ENCODE measurements at places on chromosomes 6 and 20.

DNA sequence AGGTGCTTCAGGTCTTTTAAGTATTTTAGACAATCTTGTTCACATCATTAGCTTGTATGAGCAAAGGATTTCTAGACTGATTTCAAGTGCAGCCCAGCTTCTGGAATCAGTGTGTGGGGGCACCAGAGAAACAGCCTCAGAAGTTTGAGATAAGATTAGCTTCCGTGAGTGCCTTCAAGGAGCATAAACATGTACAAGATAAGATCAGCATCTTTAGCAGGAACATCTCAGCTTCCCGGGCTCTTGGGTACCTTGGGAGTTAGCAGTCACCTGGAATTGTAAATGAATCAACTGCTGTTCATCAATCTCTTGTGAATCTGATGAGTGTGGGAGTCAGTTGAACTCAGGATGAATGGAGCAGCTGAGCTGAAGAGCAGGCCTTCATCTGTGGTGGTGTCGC is 12.0 kb upstream of the CITED2 start:
- DNase-seq: no peak

DNA sequence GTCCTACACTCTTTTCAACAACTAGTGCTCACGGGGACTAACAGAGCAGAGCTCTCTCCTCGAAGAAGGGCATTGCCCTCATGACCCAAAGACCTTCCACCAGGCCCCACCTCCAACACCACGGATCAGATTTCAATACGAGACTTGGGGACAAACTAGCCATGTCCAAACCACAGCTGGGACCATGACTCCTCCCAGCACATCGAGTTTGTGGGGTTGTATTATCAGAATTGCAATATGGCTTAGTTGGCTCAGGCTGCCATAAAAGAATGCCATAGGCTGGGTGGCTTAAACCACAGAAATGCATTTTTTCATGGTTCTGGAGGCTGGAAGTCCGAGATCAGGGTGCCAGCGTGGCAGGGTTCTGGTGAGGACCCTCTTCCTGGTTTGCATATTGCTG is 189.7 kb upstream of the PMEPA1 start:
- no peak for DNase-seq

- DNase-seq: no peak
These were observed 1.8 kb downstream of the WDR46 start for GRCh38 chr6:33286946-33287914.

DNA sequence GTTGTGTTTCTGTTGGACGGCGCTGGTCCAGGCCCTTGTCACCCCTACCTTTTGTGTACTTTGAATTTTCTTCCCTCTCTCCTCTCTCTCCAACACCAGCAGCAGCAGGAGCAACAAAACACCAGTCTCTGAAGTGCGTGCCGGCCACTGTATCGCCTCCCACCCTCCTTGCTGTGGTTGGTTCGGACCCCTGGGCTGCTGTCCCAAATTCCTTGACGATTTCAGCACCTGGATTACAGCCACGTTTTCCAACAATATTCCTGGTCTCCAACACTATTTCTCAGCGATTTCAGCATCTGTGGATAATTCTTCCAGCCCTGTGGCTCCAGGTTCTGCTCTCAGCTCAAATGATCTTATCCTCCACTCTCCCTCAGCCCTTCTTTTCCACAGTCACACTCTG is 11.8 kb downstream of the MAS1 start:
- DNase-seq: no peak

- no peak for DNase-seq
These were observed 643.0 kb downstream of the HDGFL1 start for GRCh38 chr6:23212398-23212797.

DNA sequence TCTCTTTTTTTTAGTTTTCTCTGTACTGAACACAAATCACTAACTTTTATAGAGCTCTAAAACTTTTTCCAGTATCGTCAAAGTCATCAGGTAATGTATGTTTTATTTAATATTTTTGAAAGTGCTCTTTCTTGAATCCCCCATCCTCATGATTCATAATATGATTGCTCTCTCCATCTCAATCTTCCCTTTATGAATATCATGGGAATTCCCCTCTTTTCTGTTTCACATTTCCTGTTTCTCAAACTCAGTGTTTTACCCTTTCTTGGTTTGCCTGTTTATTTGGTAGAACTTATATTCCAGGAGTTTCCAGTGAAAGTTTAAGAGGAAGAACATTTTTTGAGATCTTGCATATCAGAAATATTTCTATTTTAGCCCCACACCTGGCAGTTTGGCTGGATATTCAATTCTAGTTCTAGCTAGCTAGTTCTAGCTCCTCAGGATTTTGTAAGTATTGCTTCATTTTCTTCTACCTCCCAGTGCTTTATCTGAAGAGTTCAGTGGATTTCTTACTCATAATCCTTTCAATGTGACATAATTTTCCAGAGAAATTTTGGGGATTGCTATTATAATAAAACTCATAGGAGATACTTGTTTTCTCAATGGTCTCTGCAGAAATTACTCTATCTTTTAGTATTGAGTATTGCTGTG is 6.1 kb upstream of the C6orf58 start:
- DNase-seq: no peak

GRCh38 chr6:125379174-125379573 is 77.4 kb upstream of the HDDC2 start:
- DNase-seq: no peak

DNA sequence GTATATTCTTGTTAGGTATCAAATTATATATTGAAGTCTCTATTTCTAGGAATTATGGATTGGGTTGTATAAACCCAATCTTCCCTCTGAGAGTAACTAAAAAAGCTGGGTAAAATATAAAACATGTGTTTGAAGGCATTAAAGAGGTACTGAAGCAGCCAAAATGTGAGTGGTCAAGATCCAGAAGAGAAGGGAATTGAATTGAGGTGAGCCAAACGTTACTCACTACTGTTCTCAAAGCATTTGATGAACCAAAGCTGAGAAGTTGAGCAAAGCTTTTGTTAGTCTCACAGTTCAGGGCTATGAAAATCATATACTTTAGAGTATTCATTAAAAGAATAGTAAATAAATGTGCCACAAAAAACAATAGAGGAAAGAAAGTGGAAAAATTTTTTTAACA is 365.8 kb downstream of the BCKDHB start:
- DNase-seq: no peak

DNA sequence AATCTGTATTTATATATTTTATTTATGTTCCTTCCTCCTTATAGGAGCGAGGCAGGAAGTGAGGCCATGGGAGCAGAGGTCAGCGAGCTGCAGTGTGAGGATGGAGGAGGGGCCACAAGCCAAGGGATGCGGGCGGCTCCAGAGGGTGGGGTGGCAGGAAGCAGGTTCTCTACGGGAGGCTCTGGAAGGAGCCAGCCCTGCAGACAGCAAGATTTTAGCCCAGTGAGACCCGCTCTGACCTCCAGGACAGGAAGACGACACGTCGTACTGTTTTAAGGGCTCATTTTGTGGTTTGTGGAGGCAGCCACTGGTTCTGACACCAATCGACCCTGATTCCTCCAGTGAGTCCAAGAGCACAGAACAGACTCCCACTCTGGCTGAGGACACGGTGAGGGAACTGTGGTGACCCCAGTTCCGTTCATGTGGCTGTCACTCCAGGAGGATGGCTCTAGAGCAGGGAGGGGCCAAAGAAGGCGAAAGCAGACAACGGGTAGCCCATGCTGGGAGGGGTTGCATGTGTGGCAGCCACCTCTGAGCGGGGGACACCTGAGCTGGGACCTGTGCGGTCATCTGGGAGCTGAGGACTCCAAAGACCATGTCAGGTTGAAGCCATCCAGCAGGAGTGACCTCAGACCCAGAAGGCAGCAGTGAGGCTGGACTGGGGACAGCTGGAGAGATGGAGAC is 100.1 kb upstream of the BHLHE23 start:
- DNase-seq: no peak

DNA sequence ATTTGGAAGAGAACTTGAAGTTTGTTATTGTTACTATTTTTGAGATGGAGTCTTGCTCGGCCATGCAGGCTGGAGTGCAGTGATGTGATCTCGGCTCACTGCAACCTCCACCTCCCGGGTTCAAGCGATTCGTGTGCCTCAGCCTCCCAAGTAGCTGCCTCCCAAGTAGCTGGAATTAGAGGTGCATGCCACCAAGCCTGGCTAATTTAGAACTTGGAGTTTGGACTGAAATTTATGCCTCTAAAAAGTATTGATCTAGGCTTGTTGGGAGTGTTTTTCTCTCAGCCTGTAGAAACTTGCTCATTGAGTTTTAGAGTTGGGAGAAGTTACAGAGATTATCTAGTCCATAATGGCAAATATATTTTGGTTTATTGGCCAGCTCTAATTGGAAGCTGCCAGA is 4.1 kb downstream of the ITCH start:
- no peak for DNase-seq

GRCh38 chr6:140043762-140044378 is 669.4 kb upstream of the CITED2 start:
- no peak for DNase-seq

- no peak for DNase-seq
These were observed 14.3 kb upstream of the RAB5IF start for GRCh38 chr20:36591281-36591680.

GRCh38 chr6:155497273-155497672 is 41.6 kb upstream of the NOX3 start:
- DNase-seq: no peak

- DNase-seq: no peak
These were observed 83.9 kb downstream of the SOD2 start for GRCh38 chr6:159608961-159609651.

All from ovary (tissue), 10 donors.